ENCODE measurements at places on chromosomes 5 and 9. TPM values are rescaled to one million over a fixed set of nuclear protein-coding genes. Genes with fewer than 3 reads are reported as not detected.
A peak's percentile ranks its signal among the peaks of the same experiment; 100 is the strongest.

The PLAC8L1 gene
- not detected for total RNA-seq

The SHC3 gene
- total RNA-seq: 2.0 TPM

The GPR150 gene
- total RNA-seq: not detected

The GNE gene
- total RNA-seq: 25.9 TPM

The TRIM41 gene
- 8.8 TPM for total RNA-seq

The SPINK13 gene
- not detected for total RNA-seq

The ADAMTS6 gene
- 23.1 TPM for total RNA-seq

The SAXO1 gene
- 0.21 TPM for total RNA-seq

- no peak for DNase-seq
Measured at GRCh38 chr5:14250748-14251701, 107.9 kb downstream of the TRIO start.

DNA sequence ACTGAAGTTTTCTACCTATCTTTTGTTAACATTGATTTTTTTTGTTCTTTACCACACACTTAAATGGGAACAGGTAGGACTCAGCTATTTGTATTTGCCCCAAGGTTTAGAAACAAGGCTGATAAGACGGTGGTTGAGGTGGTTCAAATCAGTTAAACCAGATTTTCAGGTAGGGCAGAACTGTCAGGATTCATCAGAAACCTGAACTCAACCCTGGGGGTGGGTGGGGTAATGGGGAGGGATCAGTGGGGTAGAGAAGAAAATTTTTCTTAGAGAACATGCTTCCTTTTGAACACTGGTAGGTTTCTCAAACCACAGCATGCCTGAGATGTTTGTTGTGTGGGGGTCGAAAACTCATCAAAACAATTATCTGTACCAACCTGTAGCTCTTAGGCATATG lies 113.0 kb downstream of the BASP1 start:
- DNase-seq: peak; percentile 39

- no peak for DNase-seq
Measured at GRCh38 chr5:150278916-150279315, 10.7 kb downstream of the CAMK2A start.

- no peak for DNase-seq
Measured at GRCh38 chr5:139061856-139062255, 136.3 kb downstream of the SIL1 start.

DNA sequence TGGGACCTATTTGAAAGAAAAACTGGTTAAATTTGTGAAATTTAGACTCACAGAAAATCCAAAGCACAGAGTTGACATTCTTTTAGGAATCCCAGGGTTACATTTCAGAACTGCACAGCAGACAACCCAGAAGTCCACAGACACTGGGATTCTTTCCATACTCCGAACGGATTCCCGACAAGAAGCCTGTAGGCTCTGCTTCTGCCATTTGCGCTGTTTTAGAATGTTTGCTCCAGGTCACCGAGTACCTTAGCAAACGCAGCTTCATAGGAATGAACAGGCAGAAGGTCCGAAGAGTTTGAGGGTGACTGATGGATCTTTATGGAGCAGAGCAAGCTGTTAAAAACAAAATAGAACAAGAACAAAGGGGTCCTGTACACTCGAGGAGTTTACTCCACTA lies 84.5 kb upstream of the NFIB start:
- DNase-seq: no peak

DNA sequence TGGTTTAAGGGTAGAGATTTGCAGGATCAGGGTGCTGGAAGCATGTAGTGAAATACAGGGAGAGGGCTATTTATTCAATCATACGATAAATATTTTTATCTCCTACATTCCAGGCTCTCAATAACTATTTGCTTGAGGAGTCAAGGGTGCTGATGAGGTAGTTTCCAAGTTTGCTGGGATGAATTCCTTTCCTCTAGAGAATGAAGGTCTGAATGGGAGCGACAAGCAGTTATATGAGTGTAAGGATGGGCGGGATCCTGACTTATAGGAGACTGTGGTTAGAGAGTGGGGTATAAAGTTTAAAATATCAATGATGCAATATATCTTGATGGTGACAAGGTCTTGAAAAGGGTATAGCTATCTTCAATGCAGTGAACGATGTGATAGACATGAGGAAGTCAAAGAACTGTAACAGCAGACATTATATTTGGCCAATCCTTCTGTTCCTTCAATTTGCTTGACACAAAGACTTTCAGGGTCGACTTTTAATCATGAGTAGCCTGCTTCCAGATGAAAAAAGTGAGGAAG lies 201.1 kb upstream of the HAPLN1 start:
- DNase-seq: no peak

DNA sequence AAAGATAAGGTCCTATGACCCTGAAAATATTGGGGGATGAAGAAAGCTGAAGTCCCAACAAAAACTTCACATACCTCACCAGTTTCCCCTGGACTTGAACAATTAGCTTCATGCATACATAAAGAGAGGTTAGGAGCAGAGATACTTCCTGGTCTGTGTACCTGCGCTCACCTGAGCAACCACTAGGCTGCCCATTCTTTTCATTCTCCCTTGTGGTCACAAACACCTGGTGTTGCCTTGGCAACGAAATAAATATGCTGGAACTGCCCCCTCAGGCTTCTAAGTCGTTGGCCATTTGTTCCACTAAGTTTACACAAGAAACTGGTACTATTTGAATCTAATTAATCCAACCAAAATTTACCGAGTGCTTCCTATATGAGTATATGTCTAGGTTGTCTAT lies 18.1 kb downstream of the OTP start:
- no peak for DNase-seq

- no peak for DNase-seq
Measured at GRCh38 chr5:148620091-148620490, 34.2 kb downstream of the HTR4 start.

GRCh38 chr9:75053869-75054268 lies 25.8 kb upstream of the CARNMT1 start:
- DNase-seq: no peak

GRCh38 chr5:119968690-119969089 lies 339.3 kb downstream of the FAM170A start:
- no peak for DNase-seq

GRCh38 chr9:31347082-31347617 lies 1037.3 kb upstream of the ACO1 start:
- no peak for DNase-seq

- no peak for DNase-seq
Measured at GRCh38 chr5:54895816-54896341, 89.5 kb downstream of the ESM1 start.

- no peak for DNase-seq
Measured at GRCh38 chr5:55897905-55898304, 46.7 kb downstream of the IL31RA start.

- DNase-seq: no peak
Measured at GRCh38 chr9:29730163-29730562, 2156.9 kb upstream of the C9orf72 start.

DNA sequence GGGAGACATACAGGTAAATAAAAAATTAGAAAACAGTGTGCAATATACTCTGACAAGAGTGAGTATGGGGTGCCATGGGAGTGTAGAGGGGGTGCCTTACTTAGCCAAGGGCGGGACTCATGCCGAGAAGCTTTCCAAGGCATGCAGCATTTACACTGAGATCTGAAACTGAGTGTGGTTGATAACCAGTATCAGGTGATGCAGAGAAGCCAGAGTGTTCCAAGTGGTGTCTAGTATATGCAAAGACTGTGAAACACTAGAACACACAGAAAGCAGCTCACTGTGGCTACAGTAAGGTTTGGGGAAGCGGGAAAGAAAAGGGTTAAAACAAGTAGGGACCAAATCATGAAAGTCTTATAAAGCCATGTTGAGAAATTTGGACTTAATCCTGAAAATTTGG lies 30.5 kb upstream of the ERBIN start:
- DNase-seq: no peak

GRCh38 chr5:90518661-90519060 lies 10.7 kb downstream of the LYSMD3 start:
- no peak for DNase-seq

GRCh38 chr5:56525113-56525512 lies 290.2 kb upstream of the MAP3K1 start:
- no peak for DNase-seq

DNA sequence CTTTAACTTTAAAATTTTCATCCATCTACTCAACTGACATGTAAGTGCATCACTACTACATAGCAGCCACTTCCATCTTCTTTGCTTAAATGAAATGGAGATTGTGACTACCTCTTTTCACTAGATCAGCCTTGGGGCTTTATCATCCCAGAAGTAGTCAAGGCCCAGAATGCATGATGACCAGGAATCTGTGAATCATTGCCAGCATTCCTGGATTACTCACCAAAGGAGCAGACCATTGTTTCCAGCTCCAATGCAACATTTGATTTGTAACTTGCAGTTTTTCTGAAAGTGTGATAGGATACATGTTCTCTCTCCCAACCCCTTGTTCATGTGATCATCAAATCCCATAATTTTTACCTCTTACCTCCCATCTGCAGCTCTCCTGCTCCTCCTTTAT lies 65.1 kb downstream of the PLPPR1 start:
- DNase-seq: no peak

Measured in urinary bladder (tissue), 4 donors.